Cerebellum (tissue), 4 donors: ENCODE measurements at places on chromosomes 7 and 10. TPM values are rescaled to one million over a fixed set of nuclear protein-coding genes. Genes with fewer than 3 reads are reported as not detected.

The THSD7A gene
- total RNA-seq: 71.7 TPM

The STAMBPL1 gene
- 39.0 TPM for total RNA-seq

The C10orf53 gene
- 0.18 TPM for total RNA-seq

The TMEM229A gene
- total RNA-seq: 2.4 TPM

The PON1 gene
- not detected for total RNA-seq

The PDGFA gene
- 14.5 TPM for total RNA-seq

The TCF7L2 gene
- total RNA-seq: 6.5 TPM

The FAM25G gene
- not detected for total RNA-seq

The INTS15 gene
- total RNA-seq: 18.6 TPM

The MDFIC gene
- 20.2 TPM for total RNA-seq
